Progenitor cell of endocrine pancreas (in vitro differentiated cells): ENCODE measurements at places on chromosomes 7 and 10. TPM values are rescaled to one million over a fixed set of nuclear protein-coding genes. Genes with fewer than 3 reads are reported as not detected.

DNA sequence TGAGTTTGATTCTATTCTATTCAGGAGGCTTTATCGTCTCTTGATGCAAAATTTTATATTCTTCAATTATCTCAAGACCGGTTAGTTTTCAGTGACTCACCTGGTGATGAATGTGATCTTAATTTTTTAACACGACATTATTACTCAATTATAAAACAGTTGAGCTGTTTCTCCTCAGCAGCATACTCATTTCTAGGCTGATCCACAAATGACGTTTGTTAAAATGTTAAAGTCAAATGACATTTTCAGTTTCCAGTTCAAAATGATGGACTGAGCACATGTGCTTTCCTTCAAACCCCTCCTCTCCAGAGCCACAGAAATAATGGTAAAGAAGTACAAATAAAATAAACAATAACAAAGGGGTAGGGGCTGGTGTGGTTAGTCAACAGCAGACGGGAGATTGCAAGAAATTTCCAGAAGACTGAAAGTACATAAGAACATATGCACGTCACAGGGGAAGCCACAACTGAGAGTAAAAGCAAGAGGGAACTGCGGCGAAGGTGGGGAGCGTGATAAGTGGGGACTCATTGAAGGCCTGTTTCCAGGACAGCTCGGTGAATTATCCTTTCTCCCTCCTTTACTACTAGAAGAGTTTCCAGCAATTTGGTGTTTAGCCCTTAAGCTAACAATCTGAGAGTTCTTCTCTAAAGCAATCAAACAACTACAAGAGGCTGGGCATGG is 10.9 kb downstream of the MACROH2A2 start:
- H3K4me3 ChIP-seq, result no peak overlapping the region
- DNase-seq, result no peak
- H3K36me3 ChIP-seq, result peaks cover 18% of the 10 kb centered on the region
- H3K4me1 ChIP-seq, result peaks cover 3% of the 10 kb centered on the region

Gene INMT
- 2.7 and 2.9 TPM in 2 replicates for total RNA-seq

DNA sequence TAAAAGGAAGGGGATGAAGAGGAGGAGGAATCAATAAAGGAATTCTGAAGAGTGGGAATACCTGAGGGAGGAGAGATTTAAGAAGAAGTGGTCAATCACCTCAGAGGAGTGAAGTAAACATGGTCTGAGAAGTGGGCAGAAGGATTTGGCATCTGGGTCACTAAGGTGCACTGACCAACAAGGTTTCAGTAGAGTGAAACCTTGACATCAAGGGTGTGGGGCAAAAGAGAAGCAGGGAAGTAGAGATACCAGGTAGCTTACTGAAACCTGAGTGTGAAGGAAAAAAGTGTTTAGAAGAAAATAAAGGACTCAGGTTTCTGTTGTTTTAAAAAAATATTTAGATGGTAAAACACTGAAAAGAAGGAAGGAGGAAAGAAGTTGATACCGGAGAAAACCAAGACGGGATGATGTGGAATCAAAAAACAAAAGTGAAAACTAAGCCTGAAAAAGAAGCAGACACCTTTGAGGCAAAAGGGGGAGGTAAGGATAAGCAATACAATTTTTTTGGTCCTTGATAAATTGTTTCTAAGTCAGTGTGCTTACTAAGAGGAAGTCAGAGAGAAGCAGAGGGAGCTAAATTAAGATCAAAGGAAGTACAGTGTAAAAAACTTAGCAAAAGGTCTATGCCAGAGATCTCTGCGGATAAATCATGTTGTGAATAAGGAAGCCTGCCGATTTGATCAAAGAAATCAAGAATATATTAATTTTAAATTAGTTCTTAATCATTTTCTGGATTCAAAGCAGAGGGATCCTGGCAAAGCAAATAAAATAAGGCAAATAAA is 137.2 kb upstream of the GPR22 start:
- no peaks in the 10 kb centered on the region for H3K27me3 ChIP-seq
- no peak overlapping the region for H3K4me3 ChIP-seq
- no peak overlapping the region for H3K27ac ChIP-seq

- no peaks in the 10 kb centered on the region for H3K27me3 ChIP-seq
- no peak overlapping the region for H3K27ac ChIP-seq
- H3K36me3 ChIP-seq, result no peaks in the 10 kb centered on the region
- DNase-seq, result no peak
- no peak overlapping the region for H3K4me3 ChIP-seq
Measured at GRCh38 chr10:35417795-35418194, 81.5 kb downstream of the CCNY start.

DNA sequence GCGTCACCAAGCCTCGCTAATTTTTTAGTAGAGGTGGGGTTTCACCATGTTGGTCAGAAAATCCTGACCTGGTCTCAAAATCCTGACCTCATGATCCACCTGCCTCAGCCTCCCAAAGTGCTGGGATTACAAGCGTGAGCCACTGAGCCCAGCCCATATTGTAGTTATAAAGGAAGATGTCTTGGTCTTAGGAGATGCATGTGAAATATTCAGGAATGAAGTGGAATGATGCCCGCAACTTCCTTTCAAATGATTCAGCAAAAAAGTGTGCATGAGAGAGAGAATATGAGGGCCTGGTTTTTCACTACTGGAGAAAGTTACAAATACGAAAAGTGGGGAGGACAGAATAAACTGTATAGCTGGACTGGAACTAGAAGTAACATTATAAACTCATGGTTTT is 15.9 kb downstream of the TMEM209 start:
- peaks cover 24% of the 10 kb centered on the region for H3K36me3 ChIP-seq
- H3K4me3 ChIP-seq, result no peak overlapping the region
- H3K4me1 ChIP-seq, result peaks cover 9% of the 10 kb centered on the region
- DNase-seq, result no peak

Gene GNGT1
- not detected in 2 replicates for total RNA-seq

DNA sequence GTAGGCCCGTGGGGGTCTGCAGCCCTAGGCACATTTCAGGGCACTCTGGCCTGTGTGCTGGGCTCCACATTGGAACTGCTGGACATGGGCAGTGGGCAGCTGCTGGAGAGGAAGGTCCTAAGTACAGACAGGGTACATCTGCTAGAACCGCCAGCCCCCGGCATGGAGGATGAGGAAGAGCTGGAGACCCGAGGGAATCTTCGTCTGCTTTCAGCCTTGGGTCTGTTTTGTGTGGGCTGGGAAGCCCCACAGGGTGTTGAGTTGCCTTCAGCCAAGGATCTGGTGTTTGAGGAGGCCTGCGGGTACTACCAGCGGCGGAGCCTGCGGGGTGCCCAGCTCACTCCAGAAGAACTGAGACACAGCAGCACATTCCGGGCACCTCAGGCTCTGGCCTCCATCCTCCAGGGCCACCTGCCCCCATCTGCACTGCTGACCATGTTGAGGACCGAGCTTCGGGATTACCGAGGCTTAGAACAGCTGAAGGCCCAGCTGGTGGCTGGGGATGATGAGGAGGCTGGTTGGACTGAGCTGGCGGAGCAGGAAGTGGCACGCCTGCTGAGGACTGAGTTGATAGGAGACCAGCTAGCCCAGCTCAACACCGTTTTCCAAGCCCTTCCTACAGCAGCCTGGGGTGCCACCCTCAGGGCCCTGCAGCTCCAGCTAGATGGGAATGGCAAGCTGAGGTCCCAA is 1.4 kb downstream of the HPS6 start:
- H3K4me3 ChIP-seq, result peak overlapping the region; percentile 83
- H3K27ac ChIP-seq, result peak overlapping the region; percentile 91
- H3K4me1 ChIP-seq, result peaks cover 6% of the 10 kb centered on the region
- DNase-seq, result no peak

DNA sequence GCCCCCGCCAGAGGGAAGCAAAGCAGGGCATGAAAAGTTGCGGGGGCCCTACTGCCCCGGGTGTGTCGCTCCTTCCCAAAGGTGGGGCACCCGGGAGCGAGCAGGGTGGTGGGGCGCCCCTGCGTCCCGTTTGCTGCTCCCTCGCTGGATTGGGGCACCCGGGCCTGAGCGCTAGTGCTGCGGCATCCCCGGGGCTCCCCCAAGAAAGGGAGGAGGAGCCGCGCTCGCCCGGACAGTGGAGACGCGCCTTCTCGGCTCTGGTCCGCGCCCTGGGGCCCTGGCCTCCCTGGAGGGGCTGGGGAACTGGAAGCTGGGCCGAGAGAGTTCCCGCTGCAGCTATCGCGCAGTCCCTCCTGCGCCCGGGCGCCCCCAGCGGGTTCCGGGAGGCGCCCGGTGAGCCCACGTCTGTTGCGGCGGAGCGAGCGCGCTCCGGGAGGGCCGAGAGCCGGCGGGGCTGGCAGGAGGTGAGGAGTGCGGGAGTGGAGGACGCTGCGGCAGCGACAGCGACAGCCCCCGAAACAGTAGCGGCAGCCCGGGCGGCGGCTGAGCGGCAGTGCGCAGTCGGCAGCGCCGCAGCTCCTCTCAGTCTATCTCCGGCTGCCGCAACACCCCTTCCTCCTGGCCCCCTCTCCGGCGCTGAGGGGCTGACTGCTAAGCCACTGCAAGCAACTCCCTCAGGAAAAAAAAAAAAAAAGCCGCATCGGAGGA is 504 bp upstream of the BMPER start:
- peak overlapping the region; percentile 76 for H3K4me3 ChIP-seq
- H3K4me1 ChIP-seq, result peaks cover 4% of the 10 kb centered on the region
- DNase-seq, result peak; percentile 45
- H3K27me3 ChIP-seq, result peaks cover 77% of the 10 kb centered on the region
- no peaks in the 10 kb centered on the region for H3K36me3 ChIP-seq

GRCh38 chr10:118698421-118698820 is 56.3 kb downstream of the CACUL1 start:
- peak overlapping the region; percentile 2 for H3K27ac ChIP-seq
- H3K4me3 ChIP-seq, result no peak overlapping the region
- no peak for DNase-seq
- no peaks in the 10 kb centered on the region for H3K27me3 ChIP-seq

GRCh38 chr10:13139676-13140075 is 21.7 kb upstream of the MCM10 start:
- no peak for DNase-seq
- no peaks in the 10 kb centered on the region for H3K36me3 ChIP-seq
- H3K4me3 ChIP-seq, result no peak overlapping the region
- peaks cover 4% of the 10 kb centered on the region for H3K4me1 ChIP-seq
- H3K27me3 ChIP-seq, result no peaks in the 10 kb centered on the region
- H3K27ac ChIP-seq, result no peak overlapping the region
